ENCODE measurements at places on chromosomes 12 and 14. TPM values are rescaled to one million over a fixed set of nuclear protein-coding genes. Genes with fewer than 3 reads are reported as not detected.

GRCh38 chr14:101025131-101025530, 121.6 kb upstream of the RTL1 start:
- DNase-seq: no peak

DNA sequence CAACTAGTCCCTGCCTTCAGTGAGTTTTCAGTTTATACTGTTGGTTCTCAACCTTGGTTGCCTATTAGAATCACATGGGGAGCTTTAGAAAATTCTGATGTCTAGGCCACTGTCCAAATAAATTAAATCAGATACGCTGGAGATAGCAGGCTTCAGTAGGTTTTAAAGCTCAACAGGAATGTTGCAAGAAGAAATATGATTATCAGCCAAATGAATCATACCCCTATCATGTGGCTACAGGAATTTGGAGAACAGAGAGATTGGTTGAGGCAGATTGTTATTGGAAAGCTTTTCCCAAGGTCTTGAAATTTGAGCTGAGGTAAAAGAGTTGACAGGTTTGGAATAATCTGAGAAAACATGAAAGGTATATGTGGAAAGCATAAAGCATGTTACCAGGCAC, 125.3 kb downstream of the WIF1 start:
- DNase-seq: no peak

GRCh38 chr14:64289571-64289970, 4.6 kb downstream of the ESR2 start:
- no peak for DNase-seq

The TARBP2 gene
- 36.6 TPM for total RNA-seq

Data from body of pancreas (tissue), 4 donors.